ENCODE measurements at places on chromosomes 12 and 14.

GRCh38 chr12:131437706-131438492 is 273.0 kb upstream of the SFSWAP start:
- no peak for DNase-seq

- DNase-seq, result no peak
Measured at GRCh38 chr12:106459124-106459523, 101.6 kb downstream of the POLR3B start.

GRCh38 chr14:94671870-94672444 is 59.8 kb downstream of the SERPINA3 start:
- no peak for DNase-seq

DNA sequence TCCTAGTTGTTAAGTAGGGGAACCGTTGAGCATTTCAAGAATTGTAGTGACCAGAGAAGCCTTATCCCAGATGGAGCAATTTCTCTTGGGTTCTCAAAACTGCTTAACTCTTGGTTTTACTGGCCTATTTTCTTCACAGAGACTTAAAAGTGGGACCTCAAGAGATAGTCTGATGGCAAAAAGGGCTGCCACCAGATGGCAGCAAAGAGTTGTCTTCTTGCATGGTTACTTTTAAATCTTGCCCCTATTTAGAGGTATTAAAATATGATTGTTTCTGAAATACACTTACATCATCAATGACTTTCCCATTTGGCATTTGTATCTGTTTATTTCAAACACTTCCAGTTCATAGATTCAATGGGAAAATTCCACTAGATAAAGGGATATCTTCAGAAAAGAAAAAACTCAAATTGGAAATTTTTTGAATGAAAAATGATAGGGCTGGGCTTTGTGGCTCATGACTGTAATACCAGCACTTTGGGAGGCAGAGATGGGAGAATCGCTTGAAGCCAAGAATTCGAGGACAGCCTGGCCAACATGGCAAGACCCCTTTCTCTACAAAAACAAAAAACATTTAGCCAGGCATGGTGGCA is 69.9 kb upstream of the CNTN1 start:
- DNase-seq, result no peak

DNA sequence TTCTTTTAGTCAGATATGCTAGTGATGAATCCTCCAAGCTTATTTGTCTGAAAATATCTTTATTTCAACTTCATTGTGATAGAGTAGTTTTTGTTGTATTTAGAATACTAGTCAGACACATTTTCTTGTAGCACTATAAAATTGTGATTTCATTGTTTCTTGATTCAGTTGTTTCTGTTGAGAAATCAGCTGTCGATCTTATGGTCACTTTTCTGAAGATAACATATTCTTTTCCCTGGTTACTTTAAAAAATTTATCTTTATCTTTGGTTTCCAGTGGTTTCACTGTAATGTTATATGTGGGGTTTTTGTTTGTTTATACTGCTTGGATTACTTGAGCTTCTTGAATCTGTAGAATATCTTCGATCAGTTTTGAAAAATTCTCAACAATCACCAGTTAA is 426.1 kb downstream of the SOX5 start:
- DNase-seq, result no peak

GRCh38 chr12:31600750-31601149 is 9.8 kb upstream of the DENND5B start:
- DNase-seq, result no peak

GRCh38 chr12:119178544-119179334 is at the start of gene HSPB8:
HSPB8 (plus strand) TSS chr12:119178931; CDS start chr12:119179313, 382 bp downstream.
- no peak for DNase-seq

DNA sequence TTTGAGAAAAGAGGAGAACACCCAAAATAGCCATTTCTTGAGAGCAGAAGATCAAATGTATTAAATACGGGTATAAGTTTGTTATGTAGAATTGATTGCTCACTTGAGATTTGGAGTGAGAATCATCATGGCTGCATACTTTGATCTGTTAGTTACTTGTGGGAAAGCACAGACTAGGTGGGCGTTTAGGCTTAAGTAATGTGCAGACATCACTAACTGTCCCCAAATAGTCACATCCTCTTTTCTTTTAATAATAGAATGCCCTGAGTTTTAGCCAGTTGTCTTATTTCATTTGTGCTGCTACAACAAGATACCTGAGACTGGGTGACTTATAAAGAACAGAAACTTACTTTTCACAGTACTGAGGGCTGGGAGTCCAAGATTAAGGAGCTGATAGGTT is 14.3 kb upstream of the GTF2A1 start:
- DNase-seq, result no peak

GRCh38 chr12:82595941-82596340 is 90.8 kb upstream of the TMTC2 start:
- no peak for DNase-seq

DNA sequence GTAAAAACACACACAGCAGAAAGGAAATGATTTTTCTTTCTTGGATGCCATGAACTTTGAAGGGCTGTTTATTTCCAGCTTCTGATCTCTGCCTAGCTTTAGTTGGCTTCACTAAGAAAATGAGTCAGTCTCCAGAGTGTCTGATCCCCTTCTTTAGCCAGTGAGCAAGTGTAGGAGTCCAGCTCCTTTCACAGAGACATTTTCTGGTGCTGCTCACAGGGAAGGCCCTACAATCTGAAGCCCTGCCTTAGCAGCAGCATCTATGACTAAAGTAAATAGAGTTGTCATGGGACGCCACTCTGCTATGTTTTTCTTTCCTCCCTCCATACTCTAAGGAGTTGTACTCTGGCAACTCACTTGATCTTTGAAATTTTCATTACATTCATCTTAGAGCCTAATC is 103.5 kb downstream of the RPAP3 start:
- no peak for DNase-seq

GRCh38 chr12:121873216-121873569 is 14.5 kb upstream of the HPD start:
- no peak for DNase-seq

DNA sequence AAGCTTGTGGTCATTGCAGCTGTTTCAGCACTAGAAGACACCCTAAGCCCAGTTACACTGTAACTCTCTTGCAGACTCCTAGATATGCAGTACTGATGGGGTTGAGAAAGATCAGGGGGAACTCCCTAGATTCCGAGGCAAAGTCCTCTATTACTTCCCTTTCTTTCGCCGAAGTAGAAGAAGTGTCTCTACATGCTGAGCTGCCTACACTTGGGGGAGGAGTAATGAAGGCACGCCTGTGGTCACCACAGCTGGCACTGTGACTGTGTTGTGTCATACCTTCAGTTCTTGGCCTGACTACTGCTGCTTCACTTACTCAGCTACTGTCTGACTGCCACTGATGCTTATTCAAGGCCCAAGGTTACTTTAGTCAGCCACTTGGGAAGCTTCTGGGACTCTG is 35.1 kb upstream of the RPL10L start:
- no peak for DNase-seq

GRCh38 chr12:56565510-56566101 is 44.0 kb downstream of the RBMS2 start:
- DNase-seq, result peak; percentile 10

DNA sequence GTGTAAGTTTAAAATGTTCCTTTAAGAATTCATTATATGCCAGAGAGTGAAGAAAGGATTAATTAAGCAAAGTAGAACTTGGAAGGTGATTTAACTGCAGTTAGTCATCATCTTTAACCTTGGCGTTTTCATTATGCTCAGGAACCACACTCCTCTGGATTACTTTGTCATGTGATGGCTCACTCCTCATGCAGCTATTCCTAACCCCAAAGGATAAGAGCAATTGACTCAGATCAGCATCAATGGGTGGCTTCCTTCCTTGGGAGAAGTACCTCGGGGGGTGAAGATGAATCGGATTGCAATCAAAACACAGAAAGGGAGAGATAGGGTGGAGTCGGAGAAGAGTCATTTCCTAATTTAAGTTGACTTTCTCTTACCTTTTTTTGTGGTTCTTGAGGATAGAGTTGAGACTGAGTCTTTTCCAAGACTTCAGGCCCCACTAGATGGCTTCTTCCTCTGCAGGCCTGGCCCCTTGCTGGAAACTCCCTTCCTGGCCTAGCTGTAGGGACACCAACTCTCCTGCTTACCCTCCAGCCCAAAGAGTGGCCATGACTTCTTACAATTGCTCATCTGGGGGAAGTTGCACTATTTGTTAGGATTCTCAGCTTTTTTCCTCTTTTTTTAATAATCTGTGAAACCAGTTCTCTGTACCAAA is 238.6 kb upstream of the DDHD1 start:
- DNase-seq, result no peak

DNA sequence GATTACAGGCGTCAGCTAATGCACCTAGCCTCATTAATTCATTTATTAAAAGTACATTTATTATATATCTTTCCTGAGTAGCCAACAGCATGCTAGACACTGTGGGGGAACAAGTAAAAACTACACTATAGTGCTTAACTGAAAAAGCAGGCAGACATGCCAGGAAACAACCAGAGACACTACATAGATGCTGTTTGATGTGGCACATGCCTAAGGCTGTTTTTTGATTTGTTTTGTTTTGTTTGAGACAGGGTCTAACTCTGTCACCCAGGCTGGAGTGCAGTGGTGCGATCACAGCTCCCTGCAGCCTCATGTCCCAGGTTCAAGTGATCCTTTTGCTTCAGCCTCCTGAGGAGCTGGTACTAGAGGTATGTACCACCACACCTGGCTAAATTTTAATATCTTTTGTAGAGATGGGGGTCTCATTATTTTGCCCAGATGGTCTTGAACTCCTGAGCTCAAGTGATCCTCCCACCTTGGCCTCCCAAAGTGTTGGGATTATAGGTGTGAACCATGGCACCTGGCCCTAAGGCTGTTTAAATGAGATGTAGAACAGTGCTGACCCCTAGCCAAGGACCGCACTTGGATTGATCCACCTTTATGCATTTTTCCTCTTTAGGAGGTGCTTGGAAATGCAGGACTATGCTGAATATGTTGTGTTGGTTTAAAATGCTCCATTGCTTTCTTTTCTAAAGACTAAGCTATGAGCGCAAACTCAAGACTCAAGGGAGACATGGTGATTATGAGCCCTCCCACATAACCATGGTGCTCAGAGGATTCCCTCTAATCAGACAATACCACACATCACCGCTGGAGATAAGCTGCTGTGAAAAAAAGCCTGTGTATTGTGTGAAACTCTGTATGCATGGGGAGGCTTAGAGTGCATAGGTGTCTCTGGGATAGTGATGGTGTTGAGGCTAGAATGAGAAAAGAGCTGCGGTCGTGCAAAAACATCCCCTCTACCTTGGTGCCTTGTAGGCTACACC is 10.5 kb upstream of the C14orf93 start:
- DNase-seq, result no peak

GRCh38 chr14:23361320-23361719 is 3.7 kb downstream of the EFS start:
- no peak for DNase-seq

- no peak for DNase-seq
Measured at GRCh38 chr14:33726685-33727084, 224.2 kb downstream of the EGLN3 start.

DNA sequence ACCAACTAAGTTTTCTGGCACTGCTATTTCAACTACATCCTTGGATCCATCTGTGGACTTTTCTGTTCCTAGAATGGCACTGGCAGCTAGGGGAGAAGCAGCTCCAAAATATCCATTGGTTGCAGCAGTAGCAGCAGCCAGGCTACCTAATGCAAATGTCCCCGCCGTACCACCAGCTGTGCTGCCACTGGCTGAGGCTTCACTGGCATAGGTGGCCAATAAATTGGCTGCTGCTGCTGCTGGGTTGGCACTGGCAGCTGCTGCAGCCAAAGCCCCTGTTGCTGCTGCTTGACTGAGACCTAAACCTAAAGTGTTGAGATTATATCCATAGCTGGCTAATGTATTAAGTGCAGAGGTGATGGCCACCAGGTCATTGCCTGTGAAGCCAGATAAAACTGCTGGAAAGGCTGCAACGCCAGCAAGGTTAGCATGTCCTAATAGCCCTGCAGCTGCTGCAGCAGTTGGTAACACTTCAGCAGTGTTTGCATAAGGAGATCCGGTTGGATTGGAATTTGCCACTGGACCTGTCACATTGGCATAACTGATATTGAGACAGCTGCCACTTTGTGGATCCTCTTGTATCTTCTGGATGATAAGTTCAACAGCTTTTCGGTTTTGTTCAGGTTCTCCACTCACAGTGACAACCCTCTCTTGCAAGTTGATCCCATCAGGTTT is 149.5 kb downstream of the NOVA1 start:
- no peak for DNase-seq

DNA sequence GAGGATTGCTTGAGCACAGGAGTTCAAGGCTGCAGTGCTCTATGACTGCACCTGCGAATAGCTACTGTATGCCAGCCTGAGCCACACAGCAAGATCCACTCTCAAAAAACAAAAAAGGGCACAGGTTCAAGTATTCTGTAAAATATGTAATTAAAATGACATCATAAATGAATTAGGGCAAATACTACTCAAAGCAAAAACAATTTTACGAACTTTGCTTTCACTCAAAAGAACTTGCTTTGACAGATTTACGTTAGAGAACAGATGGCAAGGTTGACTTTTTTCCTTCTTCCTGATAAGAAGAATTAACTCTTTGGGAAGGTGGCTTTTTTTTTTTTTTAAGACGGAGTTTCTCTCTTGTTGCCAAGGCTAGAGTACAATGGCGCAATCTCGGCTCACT is 44.0 kb upstream of the EAPP start:
- DNase-seq, result no peak

- DNase-seq, result no peak
Measured at GRCh38 chr12:65882486-65882885, 58.2 kb downstream of the HMGA2 start.

GRCh38 chr14:24404814-24405213 is 6.0 kb downstream of the NYNRIN start:
- no peak for DNase-seq

GRCh38 chr12:68595241-68595640 is 15.5 kb upstream of the RAP1B start:
- no peak for DNase-seq

GRCh38 chr14:37652042-37652441 is 56.6 kb downstream of the TTC6 start:
- no peak for DNase-seq

GRCh38 chr12:130462558-130463274 is 125.0 kb downstream of the PIWIL1 start:
- no peak for DNase-seq

DNA sequence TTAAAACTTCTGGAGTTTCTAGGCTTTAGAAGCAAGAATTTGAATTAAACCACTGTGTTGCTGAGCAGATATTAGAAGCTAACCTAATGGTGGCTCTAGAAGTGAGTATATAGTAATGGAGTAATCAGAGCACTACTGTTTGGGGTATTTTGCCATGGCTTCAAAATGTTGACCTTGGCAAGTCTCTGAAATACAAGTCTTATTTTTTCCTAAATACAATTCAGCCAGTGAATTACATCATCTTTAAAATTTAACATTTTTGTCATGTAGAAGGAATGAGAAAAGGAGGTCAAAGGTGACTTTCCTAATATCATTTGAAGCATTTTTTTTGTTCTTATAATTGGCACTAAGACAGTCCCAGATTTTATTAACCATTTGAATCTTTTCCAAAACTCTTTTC is 25.2 kb downstream of the PMCH start:
- DNase-seq, result no peak

DNA sequence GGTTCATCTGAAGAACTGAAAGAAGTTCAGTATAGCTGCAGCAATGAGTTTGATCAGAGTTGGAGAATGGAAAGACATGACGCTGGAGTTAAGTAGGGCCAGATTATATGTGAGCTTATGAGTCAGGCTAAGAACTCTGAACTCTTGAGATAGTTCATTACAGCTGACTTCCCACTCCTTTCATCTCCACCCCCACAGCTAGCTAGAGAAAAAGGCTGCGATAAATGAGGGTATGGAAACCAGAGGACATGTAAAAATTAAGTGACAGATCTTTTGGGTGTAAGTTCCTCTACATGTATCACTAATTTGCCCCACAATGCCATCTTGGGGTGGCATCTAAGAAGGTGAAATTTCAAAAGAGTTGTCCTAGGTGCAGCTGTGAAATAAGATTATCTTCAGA is 28.6 kb downstream of the PYM1 start:
- peak; percentile 17 for DNase-seq

GRCh38 chr14:65966188-65966587 is 520.0 kb upstream of the CCDC196 start:
- DNase-seq, result no peak
